HepG2 (cell line): ENCODE measurements at places on chromosomes 3 and 15. TPM values are rescaled to one million over a fixed set of nuclear protein-coding genes. Genes with fewer than 3 reads are reported as not detected.

NIPA2 gene
- 56.2 and 57.9 TPM in 2 replicates for total RNA-seq

MYL3 gene
- not detected in 2 replicates for total RNA-seq

DNA sequence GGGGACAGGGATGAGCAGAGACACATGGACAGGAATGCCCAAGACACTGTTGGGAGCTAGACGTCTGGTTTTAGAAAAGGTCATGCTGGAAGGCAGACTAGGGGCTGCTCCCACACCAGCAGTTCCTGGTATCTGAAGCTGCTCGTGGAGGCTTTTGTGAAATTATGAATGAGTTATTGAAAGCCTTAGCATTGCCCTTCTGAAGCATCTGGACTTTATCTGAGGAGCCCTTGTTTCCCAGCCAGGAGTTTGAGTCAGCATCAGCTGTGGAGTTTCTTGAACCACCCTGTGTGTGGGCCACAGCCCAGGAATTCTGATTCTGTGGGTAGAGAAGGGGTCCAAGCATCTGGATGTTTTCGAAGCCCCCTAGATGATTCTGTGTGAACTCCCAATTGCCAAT lies 258.7 kb downstream of the SLCO3A1 start:
- DNase-seq, result no peak

DNA sequence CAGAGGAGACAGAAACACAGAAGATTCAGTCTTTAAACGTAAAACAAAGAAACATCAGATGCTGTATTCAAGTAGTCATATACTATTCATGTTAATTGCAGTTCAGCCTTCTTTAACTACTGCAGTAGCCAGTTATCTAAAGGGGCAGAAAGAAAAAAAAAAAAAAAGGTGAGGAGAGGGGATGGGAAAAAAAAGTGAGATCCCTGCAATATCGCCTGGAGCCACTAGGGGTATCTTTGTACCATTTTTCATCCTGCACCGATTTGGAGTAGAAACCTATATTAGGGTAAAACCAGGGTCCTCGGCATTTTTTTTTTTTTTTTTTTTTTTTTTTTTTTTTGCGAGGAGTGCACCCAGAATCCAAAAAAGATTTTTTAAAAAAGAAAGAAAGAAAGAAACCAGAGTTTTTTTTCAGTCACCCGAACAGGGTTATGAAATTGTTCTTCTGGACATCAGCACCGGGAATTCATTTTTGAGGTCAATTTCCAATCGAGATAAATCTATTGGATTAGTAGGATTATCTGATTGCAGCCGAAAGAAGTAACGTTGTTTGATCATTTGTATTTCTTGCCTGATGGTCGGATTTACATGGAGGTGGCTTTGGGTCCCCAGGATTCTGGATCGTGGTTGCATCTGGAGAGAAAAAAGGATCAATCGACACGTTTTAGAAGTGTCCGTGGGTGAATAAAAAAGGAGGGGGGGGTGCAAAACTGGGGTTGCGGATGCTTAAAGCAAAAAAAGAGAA lies 186.7 kb downstream of the NLGN1 start:
- no peak for DNase-seq

- no peak for DNase-seq
Measured at GRCh38 chr3:179299999-179300613, 22.7 kb upstream of the ZNF639 start.

FGF12 gene
- total RNA-seq, result not detected in 2 replicates

- DNase-seq, result peak; percentile 90
Measured at GRCh38 chr3:111735243-111735758, 123.8 kb upstream of the PHLDB2 start.

SRGAP3 gene
- total RNA-seq, result 1.2 and 1.6 TPM in 2 replicates

DNA sequence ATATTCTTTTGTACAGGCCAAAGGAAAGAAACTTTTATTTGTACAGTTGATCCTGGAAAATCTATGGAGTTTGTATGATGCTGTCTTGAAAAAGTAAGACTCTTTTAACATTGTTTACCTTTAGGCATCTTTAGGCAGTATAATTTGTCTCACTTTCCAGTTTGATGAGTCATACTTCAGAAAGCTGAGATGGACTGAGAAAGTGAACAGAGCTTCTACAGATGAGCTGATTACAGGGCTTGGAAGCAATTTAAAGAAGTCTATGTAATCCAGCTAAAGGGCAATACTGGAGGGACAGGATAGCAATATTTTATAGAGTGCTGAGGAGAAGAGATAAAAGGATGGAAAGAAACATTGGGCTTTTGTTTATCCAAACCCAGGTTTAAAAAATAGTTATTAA lies 123.5 kb upstream of the GOLGA6L4 start:
- no peak for DNase-seq

DNA sequence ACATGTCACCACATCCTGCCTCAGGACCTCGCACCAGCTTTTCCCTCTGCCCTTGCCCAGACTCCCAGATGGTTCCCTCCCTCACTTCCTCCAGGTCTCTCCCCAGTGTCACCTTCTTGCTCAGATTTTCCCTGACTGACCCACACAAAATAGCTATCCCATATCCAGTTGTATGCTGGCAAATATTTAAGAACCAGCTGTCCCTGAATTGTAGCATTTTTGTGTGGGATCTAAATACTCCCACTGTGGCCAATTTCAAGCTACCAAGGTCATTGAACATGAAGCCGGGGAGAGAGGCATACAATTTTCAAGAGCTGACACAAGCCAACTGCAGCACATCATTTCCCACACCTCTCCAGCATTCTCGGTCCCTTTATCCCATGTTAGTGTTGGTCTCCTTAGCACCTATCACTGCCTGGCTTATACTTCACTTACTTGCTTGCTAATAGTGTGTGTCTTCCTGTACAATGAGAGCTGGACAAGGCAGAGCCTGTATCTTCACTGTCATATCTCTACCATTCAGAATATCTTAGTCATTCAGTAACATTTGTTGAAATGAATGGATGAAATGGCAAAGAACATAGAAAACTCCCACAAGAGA lies 101.3 kb upstream of the CTNNB1 start:
- no peak for DNase-seq

DNA sequence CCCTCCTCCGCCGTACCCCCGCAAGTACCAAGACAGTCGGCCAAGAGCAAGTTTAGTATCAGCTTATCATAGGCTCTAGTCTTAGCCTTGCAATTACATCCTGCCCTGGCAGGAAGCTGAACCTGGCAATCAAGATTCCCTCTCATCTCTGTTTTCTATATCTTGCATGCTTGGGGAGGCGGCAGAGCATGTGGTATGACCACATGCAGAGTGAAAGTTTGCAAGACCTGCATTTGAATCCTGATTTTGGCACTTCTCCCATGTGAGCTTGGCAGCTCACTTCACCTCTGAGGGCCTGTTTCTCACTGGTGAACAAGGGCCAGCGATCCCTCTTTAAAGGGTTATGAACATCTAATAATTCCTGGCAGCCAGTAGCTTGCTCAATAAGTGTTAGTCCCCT lies 106.1 kb upstream of the FRMD4B start:
- no peak for DNase-seq

MORC1 gene
- total RNA-seq, result not detected in 2 replicates

AP3B2 gene
- total RNA-seq, result not detected in 2 replicates

DNA sequence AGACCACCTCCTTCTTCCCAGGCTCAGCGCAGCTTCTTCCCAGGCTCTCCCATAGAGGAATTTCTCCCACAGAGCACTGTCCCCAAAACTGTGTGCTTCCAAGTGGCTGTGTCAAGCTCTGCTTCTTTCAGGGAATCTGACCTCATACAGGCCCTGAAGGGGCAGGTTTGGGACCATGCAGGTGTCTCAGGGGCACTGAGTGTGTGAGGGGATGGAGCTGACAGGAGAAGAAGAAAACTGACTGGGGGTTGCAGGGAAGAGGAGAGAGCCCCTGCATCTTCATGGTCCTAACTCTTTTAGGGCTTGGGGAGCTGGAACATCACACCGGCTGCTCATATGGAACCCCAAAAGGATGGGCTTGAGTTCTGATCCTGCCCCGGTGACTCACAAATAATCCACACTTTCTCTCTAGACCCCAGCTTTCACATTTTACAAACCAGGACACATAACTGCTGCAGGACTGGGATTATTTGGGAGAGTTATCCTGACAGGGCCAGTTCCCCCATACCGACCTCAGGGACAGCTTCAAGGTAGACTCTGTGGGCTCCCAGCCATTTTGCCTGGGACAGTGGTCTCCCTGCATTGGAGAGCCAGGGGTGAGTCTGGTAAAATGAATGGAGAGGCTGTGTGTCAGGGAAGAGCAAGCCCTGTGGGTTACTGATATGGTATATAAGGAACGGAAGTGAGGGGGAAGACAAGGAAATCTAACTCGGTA lies 316.1 kb downstream of the TLE3 start:
- DNase-seq, result no peak

CHCHD6 gene
- total RNA-seq, result 20.3 and 24.8 TPM in 2 replicates
